ENCODE measurements at places on chromosomes 3 and 15.
A peak's percentile ranks its signal among the peaks of the same experiment; 100 is the strongest.

DNA sequence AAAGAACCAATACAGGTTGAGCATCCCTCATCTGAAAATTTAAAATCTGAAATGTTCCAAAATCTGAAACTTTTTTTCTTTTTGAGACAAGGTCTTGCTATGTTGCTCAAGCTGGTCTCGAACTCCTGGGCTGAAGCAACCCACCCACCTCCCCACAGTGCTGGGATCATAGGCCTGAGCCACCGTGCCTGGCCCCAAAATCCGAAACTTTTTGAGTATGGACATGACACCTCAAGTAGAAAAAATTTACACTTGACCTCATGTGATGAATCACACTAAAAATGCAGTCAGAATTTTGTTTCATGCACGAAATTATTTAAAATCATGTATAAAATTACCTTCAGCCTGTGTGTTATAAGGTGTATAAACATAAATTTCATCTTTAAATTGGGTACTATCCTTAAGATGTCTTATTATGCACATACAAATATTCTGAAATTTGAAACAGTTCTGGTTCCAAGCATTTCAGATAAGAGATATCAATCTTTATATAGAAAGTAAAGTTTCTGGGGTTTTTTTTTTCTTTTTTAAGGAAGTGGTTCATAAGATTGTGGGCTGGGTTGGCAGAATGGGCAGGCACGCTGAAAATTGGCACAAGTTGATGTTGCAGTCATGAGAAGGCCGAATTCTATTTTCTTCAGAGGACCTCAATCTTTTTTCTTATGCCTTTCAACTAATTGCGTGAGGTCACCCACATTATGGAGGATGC lies 72.5 kb downstream of the SPRED1 start:
- DNase-seq = no peak

- no peak for DNase-seq
These were observed 319.2 kb upstream of the TRIM42 start for GRCh38 chr3:140358686-140359085.

DNA sequence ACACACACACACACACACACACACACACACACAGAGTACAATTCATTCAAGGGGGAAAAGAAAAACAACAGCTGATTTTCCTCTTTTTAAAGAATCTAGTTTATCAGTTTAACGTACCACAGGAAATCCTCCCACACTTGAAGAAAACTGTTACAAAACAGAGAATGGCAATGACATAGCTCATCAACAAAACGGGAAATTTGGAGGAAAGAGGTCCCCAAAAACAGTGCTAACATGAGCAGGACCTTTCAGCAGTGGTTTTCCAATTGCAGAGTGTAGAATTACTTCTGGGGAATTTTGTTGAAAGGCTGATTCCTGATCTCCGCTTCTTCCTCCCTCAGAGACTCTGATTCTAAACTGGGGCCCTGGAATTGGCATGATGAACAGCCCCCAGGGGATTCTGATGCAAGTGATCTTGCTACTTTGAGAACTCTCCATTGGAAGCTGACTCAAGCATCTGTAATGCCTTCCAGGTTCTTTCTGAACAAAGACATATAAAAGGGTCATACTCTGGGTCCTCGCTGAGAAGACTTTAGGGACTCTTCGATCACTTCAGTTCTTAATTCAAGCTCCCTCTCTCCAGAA lies 442.6 kb upstream of the PROK2 start:
- DNase-seq = no peak

GRCh38 chr3:64381367-64381766 lies 156.1 kb upstream of the PRICKLE2 start:
- DNase-seq = no peak

GRCh38 chr3:148955544-148956346 lies 35.6 kb upstream of the GYG1 start:
- no peak for DNase-seq

DNA sequence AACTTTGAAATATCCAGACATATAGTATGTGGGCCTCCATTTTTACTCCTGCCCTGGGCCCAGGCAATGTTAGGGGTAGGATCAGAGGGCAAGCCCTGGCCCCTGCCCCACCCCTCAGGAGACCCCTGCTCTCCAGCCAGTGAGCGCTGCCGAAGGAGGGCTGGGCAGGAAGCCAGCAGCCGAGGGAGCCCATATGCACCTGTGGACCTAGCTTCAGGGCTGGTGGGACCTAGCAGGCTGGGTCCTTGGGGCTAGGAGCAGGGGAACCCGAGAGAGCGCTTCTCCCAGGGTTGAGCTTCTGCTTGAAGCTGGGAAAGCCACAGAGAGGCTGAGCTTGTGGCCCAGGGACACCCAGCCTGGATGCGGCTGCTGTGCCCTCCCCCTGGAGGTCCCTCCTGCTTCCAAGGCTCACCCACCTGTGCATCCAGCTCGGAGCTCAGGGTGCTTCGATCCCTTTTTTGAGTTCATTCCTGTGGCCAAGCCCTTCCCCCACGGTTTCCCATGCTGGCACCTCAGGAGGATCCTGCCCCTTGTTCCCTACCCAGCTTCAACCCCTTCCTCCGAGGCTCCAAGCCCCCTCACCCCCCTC lies 21.0 kb upstream of the CYP11A1 start:
- no peak for DNase-seq

DNA sequence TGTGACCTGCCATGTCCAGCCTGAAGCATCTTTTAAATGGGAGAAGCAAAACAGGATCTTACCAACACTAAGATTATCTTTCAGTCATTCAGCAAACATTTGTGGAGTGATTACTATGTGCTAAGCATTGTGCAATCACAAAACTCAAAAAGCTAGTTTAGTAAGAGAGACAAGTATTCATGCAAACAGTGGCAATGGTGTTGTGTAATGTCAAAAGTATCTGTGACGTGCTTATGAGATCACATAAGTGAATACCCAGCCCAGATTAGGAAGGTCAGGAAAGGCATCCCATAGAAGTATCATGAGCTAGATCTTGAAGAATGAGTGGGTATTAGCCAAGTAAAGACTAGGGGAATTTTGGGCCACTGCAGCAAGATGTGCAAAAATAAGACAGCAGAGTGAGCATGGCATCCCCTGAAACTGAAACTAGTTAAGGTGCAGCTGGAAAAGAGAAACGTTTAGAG lies 32.1 kb downstream of the SEC62 start:
- DNase-seq = no peak

- DNase-seq = no peak
These were observed 33.7 kb upstream of the ADGRG7 start for GRCh38 chr3:100575704-100576103.

DNA sequence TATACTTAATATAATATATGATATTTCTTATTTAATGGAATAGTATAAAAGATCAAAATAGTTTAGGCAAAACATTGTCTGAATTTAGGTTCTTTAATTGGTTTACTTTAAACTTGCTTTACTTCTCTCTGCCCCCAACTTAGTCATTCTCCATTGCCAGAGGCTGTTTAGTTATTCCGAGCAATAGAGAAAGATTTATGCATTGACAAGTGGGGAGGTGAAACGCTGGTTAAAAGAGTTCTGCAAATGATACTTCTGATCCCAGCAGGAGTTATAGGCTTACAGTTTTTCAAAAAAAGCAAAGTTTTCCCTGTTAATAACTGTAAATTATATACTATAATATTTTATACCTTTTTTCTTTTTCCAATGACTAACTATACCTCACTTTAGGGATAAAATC lies 145.4 kb downstream of the EPHA3 start:
- no peak for DNase-seq

GRCh38 chr3:62622553-62623174 lies 249.3 kb upstream of the FEZF2 start:
- no peak for DNase-seq

DNA sequence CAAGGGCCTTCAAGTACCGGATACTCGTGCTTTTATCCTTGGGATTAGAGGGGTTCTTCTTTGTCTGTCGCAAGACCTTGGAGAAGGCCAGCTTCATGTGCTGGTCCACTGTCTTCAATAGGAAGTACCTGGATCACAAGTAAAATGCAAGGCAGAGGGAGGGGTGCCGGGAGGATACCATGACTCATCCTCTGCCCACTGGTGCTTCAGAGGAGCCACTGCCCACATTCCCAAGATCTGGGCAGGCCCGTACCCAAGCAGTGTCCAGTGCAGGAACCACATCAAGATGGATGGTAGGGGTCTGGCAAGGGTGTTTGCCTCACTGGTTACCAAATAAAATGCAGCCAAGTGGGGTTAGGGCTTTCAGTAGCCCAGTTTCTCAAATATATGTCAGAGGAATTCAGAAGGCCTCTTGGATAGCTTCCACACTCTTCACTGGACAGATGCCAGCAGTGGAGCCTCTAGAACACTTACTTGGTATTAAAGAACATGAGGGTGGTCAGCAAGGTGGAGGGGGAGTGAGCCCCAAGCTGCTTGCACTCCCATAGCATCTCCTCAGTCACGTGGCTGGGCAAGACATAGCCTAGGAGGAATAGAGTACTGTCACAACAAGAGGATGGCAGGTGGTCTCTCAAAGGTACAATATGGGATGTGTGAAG lies 3.6 kb upstream of the IMPDH2 start:
- no peak for DNase-seq

- no peak for DNase-seq
These were observed 224.9 kb upstream of the ZNF717 start for GRCh38 chr3:76010252-76010651.

- DNase-seq = peak; percentile 48
These were observed 5.4 kb upstream of the ALDH1A2 start for GRCh38 chr15:58070801-58071418.

DNA sequence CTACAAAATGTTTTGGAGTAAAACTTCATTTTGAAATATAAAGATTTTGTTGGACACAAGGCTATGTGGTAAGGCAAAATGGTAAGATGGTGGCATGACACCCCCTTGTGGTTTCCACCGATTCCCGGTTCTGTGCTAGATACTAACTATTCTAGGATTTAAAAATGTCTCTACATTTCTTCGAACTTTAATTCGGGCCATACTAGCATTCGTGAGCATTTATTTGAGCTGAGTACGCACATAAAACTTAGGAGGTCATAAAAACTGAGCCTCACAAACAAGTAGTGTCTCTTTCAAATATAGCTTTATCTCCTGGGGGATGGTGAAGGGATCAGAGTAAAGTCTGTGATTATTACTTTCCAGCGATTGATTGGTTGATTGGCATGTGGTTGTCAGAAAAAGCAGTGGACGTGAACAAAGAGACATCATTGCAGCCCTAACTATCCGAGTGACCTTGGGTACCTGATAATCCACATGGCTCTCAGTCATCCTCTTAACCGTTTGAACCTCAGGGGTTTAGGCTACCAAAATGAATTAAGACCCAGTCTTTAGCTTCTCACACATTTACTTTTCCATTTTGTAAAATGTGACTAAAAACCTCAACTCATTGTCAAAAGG lies 1.1 kb upstream of the ZNF639 start:
- no peak for DNase-seq

- DNase-seq = no peak
These were observed 236.3 kb downstream of the NFKBIZ start for GRCh38 chr3:102085431-102086176.

DNA sequence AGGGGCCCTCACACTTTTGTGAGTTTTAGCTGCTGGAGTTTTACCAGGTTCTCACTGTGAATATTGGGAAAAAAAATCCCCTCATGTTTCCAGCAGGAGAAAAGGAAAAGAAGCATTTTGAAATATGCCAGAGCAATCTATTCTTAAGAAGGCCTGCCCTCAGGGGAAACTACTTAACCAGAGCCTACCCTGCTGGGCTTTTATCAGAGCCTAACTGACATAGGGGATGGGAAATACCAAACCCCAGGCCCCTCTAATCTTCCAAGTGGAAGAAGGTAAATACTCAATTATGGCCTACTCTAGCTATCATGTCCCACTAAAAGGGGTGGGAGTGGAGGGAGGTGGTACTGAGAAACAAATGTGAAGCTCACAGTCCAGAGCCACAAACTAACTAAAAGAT lies 68.7 kb upstream of the NMNAT3 start:
- no peak for DNase-seq

GRCh38 chr15:62119874-62120273 lies 45.2 kb downstream of the C2CD4B start:
- DNase-seq = no peak

GRCh38 chr3:46996689-46997452 lies 17.4 kb downstream of the NBEAL2 start:
- no peak for DNase-seq

DNA sequence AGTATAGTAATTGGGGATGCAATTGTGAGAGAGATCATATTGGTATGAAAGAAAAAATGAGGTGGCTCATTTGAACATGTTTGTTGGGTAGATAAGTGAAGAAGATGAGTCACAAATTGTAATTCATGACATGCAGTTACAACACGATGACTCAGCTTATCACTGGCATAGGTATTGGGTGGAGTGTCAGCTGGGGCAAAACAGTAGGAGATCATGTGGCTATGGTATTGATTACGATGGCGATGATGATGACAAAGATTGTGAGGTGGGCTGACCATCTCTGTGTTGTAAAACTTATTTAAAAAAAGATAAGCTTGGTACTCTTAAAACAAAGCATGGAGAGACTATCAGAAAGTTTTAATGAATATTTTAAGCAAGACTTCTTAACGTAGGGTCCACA lies 11.6 kb upstream of the DPH6 start:
- no peak for DNase-seq

- no peak for DNase-seq
These were observed 37.0 kb upstream of the TRIM71 start for GRCh38 chr3:32780735-32781210.
